ENCODE measurements at places on chromosomes 3 and 15.

DNA sequence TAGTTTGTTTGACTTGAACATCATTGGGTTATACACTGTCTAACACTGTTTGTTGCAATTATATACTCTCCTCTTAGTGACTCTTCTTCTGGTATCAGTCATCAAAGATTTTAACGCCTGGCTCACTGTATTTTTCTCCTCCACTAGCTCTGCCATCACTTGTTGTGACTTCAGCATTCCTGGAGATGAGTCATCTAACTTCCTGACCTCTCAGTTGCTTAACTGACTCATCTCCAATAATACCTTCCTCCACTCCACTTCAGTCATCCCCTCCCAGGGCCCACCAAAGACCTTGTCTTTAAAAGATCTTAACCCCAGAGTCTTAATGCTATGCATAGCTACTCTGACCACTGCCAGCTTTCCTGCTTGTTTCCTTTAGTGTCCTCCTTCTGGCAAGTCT, 28.6 kb upstream of the CLSTN2 start:
- DNase-seq: no peak

- DNase-seq: no peak
These were observed 587 bp upstream of the TNK2 start for GRCh38 chr3:195908694-195909581.

- DNase-seq: no peak
These were observed 240.0 kb upstream of the SEMA6D start for GRCh38 chr15:47477341-47477740.

GRCh38 chr15:40320409-40320808, 3.1 kb upstream of the INAFM2 start:
- no peak for DNase-seq

DNA sequence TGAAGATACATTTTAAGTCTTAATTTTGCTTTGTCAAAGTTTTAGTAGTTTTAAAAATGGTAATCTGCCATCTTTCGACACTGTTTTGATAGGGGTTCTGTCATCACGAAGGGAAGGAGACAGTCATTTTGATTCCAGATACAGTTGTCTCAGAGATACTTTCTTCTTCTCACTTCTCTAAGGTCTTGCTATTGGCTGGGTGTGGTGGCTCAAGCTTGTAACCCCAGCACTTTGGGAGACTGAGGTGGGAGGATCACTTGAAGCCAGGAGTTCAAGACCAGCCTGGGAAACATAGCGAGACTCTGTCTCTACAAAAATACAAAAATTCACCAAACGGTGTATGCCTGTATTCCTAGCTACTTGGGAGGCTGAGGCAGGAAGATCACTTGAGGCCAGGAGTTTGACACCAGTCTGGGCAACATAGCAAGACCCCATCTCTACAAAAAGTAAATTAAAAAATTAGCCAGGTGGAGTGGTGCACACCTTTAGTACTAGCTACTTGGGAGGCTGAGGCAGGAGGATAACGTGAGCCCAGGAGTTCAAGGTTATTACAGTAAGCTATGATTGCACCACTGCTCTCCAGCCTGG, 3.3 kb downstream of the RAB8B start:
- DNase-seq: no peak

DNA sequence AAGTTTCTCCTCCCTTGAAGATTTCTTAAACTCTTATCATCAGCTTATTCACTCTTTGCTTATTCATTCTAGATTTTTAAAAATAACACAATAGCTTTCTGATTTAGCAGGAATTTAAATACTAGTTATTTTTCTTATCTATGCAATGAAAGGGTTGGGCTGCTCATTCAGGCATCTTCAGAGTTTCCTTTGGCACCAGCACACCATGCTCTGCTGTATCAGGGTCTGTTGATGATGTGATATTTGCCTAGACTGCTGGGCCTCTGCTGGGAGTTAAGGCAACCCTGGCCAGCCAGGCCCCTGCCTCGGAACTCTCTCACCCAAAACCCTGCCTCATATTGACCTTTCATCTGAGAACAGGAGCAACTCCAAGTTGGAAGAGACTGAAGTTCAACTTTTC, 35.0 kb downstream of the DRD3 start:
- DNase-seq: no peak

DNA sequence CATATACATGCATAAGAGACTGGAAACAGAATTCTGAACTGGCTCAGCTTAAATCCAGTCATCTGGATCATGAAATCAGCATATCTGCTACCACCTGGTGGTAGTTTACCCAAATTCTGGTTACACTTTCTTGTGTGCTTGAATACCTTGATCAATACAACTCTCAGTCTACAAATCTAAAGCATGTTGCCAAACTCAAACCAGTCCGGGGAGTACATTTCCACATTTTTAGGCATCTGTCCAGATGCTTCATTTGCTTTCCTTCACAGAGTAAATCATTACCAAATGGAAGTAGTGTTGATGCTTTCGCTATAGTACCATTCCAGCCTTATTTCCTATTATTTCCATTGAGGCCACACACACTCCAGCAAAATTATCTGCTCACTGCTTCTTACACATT, 126.4 kb downstream of the P2RY1 start:
- DNase-seq: no peak

DNA sequence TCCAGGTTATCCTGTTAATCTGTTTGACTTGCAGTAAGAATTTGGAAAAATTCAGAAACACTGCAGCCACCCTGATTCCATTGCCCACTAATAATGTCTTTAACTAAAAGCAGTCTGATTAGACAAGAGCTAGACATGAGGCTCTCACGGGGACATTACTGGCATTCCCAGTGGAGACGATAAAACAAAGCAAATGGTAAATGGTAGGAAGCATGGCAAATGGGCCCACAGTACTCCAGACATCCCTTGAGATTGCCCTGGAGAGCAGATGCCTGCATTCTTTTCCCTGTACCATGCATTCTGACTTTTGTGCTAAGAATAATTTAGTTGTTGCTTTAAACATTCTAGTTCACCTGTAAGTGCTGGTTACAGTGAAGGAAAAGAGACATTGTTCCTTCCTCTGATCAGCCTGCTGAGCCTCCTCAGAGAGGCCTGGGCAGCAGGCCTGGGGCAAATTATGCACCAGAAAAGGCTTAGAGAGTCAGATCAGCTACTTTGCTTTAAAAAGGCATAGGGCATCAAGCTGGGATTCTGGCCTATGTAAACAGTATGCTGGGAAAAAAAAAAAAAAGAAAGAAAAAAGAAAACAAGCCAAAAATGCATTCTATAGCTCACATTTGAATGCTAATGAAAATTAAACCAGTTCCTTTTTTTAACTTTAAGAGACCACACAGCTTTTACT, 204.6 kb downstream of the GABRG3 start:
- no peak for DNase-seq

DNA sequence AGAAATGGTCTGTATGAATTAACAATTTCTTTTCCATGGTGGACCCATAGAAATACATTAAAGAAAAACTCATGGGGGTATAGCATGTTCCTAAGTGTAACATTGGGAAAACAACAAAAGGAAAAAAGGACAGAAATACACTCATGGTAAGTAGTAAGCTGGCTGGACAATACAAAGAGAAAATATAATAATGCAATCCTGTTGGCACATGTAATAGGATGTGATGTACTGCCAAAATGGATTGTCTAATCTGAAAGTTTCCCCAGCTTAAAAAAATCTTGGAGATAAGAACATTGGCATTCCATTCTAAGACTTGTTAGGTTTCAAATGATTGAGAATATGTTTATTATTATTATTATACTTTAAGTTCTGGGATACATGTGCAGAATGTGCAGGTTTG, 128.1 kb downstream of the MBNL1 start:
- no peak for DNase-seq

DNA sequence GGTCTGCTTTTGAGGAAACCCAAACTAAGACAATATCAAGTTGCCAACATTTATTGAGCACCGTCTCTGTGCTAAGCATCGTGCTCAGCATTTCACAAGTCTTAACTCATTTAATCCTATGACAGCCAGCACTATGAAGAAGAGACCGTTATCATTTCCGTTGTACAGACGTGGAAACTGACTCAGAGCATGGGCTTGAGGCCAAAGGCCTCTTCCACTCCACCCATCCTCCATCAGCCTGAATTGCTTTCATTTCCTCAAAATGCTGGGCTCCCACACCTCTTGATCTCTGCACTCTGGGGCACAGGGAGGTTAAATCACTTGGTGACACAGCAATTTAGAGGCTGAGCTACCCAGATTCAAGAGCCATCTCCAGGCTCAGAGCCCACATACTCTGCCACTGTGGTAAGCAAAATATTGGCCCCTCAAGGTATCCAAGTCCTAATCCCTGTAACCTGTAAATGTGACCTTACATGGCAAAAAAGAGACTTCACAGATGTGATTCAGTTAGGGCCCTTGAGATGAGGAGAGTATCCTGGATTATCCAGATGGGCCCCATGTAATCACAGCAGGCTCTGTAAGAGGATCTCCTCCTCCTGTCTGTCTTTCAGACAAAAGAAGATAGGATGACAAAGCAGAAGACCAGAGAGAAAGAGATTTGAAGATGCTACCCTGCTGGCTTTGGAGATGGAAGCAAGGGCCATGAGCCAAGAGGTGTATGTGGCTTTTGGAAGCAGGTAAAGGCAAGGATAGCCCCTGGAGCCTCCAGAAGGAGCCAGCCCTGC, 24.3 kb upstream of the FLNB start:
- peak; percentile 95 for DNase-seq

DNA sequence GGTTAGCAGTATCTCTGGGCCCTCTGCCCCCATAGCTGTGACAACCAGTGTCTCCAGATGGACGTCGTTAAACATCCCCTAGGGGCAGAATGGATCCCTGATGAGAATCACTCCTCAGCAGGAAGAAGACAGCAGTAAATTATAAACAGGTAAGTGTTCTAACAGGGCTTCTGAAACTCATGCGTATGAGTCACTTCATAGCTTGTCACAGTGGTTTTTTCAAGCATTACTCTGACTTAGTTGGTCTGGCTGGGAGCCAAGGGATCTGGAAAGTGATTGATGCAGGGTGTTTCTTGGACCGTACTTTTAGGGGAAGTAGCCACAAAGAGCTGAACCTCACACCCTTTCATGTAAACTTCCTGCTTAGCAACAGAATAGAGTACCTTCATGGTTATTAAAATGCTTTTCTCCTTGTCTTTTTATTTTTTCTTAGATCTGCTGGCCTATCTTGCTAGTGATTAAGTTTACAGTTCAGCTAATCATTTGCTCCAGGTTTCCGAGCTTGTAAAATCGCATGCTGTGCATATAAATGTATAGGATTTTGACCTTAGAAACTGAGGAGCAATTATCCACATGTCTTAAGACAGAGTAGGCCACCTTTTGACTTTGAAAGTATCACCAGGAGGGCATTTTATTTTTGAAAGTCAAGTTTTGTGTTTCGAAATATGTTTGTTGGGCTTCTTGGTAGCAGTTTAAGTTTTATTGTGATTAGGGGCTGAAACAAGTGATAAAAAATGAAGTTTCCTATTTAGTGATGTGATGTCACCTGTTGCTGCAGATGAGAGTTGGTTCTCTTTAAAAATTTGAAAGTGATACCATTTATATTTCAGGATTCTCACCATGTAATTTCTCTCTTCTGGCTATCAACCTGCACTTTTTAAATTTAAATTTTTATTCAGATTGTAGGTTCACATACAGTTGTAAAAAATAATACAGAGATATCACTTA, 333.9 kb downstream of the PTPRG start:
- no peak for DNase-seq

DNA sequence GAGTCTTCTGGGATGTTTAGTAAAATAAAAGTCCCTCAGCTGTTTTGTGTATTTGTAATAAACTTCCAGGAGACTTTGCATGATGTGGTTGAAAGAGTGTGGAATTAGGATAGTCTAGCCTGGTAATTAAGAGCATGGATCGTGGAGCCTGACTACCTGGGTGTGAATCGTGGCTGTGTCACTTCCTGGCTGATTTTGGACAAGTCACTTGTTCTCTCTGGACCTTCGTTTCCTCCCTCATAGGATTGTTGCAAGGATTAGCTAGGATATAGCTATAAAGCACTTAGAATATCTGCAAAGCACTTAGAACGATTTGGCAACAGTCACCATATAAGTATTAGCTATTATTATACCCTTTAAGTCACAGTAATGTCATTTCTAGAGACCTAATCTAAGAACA, 40.2 kb downstream of the SLMAP start:
- DNase-seq: no peak

DNA sequence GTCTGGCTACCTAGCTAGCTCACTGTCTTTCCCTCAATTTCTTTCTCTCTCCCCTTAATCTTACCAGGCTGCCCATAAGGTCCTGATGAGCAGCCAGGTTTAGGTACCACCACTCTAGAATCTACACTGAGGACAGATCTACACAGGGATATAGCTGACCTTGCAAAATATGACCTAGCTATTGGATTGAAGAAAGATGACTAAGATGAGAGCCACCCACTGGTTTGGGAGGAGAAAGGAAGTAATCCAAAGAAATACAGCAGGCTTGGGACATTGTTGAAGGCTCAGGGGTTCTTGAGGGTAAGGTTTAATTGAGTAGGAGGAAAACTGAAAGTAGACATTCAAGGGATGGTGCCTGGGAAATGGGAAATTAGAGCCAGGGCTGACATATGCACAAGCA, 142.0 kb upstream of the TMC3 start:
- no peak for DNase-seq

- no peak for DNase-seq
These were observed 374.5 kb downstream of the IL20RB start for GRCh38 chr3:137332297-137332696.

- DNase-seq: no peak
These were observed 88.2 kb downstream of the PLOD2 start for GRCh38 chr3:146072824-146073223.

GRCh38 chr15:101458158-101458900, 31.2 kb downstream of the PCSK6 start:
- no peak for DNase-seq

- no peak for DNase-seq
These were observed 14.5 kb downstream of the NR1I2 start for GRCh38 chr3:119796368-119796767.

GRCh38 chr15:79310612-79310984, 314 bp upstream of the TMED3 start:
- no peak for DNase-seq

DNA sequence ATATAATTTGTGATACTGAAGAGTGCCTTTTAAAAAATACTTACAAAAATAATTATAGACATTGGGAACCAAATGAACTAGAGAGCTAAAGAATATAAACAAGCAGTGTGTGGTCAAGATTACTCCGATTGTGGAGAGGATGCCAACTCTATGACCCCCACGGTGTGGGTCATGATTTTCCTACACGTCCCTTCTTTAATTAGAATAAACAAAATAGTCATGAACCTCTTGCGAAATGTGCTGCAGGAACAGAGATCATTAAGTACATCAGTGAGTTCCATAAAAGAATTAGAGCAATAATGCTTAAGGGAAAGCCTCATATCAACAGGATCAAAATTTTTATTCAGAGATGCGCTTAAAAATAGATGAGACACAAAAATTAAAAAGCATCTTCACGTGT, 476.6 kb upstream of the ROBO1 start:
- no peak for DNase-seq

- no peak for DNase-seq
These were observed 144.0 kb upstream of the SUCLG2 start for GRCh38 chr3:67798412-67798811.

- DNase-seq: no peak
These were observed 2.0 kb downstream of the GP5 start for GRCh38 chr3:194396859-194397756.

GRCh38 chr3:9649791-9650521, 651 bp downstream of the MTMR14 start:
- DNase-seq: peak; percentile 89
